Activated CD8-positive, alpha-beta memory T cell treated with anti-CD3 and anti-CD28 coated beads, Interleukin-2, amount 50 U/mL, for 4 hours (primary cell): ENCODE measurements at places on chromosomes 11 and 22.
A peak's percentile ranks its signal among the peaks of the same experiment; 100 is the strongest.

- DNase-seq = peak; percentile 27
Measured at GRCh38 chr11:124669193-124669592, 4.3 kb downstream of the SIAE start.

- DNase-seq = peak; percentile 97
Measured at GRCh38 chr11:65110354-65110861, 1.3 kb upstream of the TM7SF2 start.

DNA sequence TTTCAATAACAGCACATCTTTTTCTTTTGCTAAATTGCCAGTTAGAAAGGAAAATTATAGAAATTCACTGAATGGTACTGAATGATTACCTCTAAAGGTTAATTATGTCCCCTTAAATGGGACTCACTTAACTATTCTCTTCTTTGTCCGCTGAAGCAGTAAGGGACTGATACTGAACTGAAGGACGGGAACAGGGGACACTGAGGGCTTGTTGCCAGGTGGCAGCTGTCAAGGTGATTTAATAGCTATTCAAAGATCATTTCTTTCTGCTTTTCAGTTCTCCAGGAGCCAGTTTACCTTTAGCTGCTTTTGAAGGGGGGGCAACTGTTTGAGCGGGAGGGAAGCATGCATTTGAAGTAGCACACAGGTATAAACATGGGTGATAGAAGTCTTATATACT, 325.4 kb upstream of the CCDC90B start:
- DNase-seq = no peak

DNA sequence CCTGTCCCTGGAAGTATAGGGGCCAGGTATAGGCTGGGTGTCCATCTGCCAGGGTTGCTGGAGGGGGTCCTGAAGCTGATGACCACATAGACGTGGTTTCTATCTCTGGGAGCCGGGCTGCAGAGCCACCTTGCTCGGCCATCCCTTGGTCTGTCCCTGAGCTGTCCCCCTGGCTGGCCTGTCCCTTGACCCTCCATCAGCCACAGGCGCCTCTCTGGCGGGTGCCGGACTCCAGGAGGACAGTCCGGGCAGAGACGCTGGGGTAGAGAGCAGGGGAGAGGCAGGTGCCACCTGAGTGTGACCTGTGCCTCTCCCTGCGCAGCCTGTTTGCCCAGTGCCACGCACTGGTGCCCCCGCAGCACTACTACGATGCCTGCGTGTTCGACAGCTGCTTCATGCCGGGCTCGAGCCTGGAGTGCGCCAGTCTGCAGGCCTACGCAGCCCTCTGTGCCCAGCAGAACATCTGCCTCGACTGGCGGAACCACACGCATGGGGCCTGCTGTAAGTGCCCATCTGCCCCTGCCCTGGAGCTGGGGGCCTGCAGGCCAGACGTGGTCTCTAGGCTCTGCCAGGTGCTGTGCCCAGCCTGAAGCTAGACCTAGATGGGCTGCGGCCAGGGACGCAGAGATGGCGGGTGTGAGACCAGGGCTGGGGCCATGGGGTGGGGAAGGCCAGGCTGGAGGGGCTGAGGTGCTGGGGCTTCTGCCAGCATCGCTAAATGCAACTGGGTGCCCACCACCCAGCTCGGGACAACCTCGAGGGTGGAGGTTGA, 29.9 kb downstream of the MUC2 start:
- no peak for DNase-seq

DNA sequence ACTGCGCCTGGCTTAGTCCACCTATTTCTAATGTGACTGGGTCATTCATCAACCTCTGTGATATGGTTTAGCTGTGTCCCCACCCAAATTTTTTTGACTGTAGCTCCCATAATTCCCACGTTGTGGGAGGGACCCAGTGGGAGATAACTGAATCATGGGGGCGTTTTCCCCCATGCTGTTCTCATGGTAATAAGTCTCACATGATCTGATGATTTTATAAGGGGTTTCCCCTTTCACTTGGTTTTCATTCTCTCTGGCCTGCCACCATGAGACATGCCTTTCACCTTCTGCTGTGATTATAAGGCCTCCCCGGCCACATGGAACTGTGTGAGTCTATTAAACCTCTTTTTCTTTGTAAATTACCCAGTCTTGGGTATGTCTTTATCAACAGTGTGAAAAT, 8.7 kb downstream of the CENATAC start:
- DNase-seq = no peak

- DNase-seq = no peak
Measured at GRCh38 chr22:45910928-45911467, 66.0 kb downstream of the WNT7B start.

- DNase-seq = no peak
Measured at GRCh38 chr11:67506426-67507051, 1.4 kb upstream of the PITPNM1 start.

DNA sequence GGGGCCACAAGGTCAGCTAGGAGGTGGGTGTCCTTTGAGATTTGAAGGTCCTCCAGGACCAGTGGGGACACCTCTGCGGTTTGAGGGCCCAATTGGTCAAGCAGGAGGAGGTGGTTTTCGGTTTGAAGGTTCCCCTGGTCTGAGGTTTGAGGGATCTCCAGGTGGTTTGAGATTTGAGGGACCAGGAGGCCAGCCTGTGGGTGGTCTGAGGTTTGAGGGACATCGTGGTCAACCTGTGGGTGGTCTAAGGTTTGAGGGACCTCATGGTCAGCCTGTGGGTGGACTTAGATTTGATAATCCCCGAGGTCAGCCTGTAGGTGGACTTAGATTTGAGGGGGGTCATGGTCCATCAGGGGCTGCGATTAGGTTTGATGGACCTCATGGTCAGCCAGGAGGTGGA, 11.8 kb downstream of the PCF11 start:
- no peak for DNase-seq

DNA sequence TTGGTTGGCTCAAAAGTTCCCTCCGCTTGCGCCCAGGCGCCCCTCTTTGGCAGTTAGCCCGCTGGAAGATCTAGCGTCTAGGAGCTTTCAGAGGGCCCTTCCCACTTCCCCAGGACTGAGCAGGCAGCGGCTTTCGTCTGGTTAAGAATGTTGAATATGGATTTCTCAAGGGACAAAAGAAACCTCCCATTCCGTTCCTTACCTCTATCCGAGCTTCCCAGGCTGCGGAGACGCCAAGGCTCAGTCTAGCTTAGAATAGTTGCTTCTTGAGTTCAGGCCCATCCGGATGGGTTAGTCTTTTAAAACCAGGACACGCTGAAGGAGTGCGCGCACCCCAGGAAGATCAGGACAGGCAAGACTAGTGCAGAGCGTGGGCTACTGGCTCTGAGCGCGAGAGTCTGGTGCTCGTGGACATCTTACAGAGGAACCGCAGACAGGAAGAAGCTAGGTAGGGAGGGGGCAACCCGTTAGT, 1.6 kb downstream of the NELL1 start:
- DNase-seq = no peak

DNA sequence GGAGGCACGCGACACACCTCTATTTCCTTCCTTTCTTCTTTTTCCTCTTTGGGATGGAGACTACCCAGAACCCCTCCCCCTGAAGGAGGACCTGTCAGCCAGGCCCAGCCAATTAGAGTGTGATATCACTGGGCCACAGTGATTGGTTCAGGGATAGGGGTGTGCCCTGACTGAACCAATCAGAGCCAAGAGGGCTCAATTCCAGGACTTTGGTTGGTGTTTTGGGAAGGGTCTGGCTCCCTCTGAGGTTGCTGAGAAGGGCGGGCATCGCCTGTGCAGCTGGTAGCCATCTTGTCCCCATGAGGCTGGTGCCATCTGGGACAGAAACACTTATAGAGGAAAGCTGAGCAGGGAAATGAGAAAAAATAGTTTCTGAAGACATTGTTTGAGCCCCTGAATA, 71.4 kb downstream of the CHST1 start:
- no peak for DNase-seq

DNA sequence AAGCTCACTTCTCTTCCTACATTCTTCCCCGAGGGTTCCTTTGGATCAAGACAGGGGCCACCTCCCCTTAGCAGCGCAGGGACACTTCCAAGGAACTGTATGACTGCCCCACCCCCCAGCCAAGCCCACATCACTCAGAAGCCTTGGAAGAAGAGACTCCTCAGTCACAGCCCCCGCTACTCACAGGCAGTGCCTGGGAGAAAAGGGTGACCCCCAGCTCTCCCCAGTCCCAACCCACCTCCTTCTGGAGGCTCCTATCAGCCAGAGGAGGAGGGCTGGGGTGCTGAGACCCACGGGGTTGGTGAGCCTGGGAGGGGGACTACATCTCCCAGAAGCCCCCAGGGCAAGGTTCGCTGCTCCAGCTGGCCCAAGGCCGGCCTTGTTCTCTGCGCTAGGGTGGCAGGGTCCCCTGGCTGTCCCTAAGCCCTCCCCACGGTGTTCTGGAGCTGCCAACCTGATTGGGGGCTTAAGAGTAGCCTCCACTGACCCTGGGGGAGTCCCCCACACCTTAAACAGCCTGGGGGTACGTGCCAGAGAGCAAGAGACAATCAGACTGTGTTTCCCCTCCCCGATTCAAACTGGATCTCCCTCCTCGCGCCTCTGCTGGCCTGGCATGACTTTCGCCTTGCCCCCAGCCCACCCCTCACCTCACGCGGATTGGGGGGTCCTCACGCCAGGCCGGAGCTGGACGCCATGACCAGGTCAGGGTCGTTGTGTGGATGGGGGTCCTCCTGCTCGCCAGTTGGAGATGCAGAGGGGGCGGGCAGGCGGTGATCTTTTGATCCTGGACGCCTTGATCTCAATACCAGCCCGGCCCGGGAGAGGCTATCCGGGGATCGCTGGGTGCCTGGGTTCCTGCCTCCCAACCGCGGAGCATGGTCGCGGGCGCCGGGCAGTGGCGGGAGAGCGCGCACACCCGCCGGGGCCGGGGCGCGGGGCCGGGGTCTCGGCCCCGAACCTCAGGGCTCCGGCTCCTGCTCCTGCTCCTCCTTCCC, 838 bp downstream of the BCL9L start:
- DNase-seq = peak; percentile 54

DNA sequence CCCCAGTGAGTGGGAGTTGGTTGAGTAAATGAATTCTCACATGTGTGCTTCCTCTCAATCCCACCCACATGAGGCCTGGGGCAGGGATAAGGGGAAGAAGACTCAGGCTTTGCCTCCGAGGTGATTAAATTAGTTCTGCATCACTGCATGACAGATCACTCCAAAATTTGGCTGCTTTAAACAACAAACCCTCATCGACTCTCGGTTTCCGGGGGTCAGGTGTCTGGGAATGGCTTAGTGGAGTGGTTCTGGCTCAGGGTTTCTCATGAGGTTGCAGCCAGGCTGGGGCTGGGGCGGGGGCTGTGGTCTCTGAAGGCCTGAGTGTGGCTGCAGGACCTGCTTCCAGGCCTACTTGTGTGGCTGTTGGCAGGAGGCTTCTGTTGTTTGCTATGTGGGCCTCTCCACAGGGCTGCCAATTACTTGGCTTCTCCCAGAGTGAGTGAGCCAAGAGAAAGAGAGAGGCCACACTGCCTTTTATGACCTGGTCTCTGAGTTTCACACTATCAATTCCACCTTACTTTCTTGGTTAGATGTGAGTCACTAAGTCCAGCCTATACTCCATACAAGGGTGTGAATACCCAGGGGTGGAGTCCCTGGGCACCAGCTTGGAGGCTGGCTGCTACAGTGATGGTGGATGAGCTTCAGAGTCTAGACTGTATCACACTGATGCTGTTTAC, 15.9 kb downstream of the MOGAT2 start:
- DNase-seq = no peak
